ENCODE measurements at places on chromosomes 6 and 20.

DNA sequence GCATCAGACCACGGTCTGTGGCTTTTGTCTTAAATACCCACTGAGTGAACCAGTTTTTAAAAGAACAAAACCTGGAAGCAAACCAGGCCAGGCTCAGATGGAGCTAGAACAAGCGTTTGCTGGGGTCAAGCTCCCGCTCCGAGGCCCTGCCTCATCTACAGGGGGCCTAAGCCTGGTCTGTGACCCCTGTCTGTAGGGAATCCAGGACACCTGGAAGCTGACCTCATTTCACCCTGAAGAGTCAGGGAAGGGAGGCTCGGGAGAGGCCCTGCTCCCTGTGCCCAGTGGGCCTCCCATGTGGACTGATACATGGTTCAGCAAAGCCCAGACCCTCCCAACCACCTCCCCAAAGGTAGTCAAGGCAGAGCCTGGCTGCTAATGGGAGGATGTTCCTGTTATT is 26.8 kb upstream of the DLGAP4 start:
- DNase-seq, result no peak

DNA sequence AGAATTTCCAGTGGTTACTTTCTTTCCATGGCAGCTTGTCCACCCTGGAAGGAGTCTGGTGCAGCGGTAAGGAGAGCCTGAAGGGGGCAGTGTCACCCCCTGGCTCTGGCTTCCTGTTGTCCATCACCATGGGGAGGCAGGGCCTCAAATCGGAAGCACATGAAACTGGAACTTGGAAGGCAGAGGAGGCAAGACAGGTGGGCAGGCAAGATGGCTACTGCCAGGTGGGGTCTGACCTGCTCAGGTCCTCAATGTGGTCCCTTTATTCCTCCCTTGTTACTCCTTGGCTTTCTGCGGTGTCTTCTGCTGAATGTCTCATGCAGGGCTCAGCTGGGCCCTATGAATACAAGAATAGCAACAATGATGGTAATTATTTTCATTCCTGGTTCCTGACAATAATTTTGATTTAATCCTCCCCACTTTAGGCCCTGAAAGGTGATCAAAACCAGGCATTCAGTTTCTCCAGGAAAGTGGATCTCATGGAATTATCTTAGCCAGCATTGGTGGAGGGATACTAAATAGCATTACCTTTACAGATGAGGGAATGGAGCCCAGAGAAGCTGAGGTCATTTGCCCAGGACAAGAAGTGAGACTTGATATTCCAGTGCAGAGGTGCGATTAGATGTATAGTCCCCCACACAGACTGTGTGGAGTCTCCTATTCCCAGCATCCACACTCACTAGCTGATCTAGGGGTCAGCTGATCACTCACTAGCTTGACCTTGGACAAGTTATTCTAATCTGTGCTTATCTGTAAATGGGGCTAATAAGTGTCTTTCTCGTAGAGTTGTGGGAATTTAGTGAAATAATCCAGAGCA is 17.6 kb upstream of the SNAI1 start:
- no peak for DNase-seq

- DNase-seq, result no peak
Observed at GRCh38 chr6:2970753-2971419, 481 bp downstream of the SERPINB6 start.

DNA sequence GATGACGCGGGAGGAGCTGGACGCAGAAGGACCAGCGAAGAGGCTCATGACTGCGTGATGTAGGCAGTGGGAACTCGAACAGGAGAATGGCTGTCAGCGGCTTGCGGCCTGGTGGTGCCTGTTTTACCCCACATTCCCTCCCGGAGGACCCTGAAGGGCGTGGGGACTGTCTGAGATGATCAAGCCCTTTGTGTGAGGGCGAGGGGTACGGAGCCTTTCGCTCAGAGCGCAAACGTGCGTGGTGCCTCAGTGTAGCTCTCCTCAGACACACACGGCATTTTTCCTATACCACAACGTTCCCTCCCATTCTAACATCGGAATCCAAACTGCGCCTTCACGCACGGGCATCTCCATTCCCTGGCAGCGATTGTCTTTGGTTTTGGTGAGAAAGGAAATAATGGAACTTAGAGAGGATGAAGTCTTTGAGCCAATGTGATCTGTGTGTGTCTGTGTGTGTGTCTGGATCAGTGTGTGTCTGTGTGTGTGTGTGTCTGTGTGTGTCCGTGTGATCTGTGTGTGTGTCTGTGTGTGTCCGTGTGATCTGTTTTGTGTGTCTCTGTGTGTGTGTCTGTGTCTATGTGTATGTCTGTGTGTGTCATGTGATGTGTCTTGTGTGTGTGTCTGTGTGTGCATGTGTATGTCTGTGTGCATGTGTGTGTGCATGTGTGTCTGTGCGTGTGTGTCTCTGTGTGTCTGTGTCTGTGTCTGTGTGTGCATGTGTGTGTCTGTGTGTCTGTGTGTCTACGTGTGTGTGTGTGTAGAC is 5.3 kb downstream of the PTK6 start:
- peak; percentile 12 for DNase-seq

DNA sequence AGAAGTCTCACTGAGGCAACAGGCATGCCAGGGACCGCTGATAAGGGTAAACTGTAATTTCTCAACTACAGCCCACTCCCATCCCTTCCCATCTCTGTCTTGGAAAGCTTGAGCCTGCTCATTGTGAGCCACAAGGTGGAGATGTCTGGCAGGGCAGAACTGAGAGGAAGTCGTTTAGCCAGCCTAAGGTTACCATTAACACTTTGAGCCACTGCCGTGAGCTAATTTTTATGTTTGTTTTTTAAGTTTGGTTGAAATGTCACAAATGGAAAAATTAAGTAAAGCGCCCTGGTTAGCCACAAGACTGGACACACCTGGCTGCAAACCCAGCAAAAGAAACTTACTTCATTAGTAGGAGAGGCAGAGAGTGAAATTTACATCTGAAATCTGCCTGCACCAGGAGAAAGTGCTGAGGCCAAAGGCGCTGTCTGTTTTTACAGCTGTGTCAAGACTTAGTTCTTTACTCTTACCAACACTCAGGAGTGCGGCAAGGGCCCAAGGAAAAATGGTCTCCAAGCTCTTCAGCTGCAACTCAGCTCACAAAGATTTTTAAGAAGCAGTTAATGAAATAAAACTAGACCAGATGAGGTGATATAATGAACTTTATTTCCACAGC is 50.0 kb upstream of the FAM83C start:
- DNase-seq, result no peak

DNA sequence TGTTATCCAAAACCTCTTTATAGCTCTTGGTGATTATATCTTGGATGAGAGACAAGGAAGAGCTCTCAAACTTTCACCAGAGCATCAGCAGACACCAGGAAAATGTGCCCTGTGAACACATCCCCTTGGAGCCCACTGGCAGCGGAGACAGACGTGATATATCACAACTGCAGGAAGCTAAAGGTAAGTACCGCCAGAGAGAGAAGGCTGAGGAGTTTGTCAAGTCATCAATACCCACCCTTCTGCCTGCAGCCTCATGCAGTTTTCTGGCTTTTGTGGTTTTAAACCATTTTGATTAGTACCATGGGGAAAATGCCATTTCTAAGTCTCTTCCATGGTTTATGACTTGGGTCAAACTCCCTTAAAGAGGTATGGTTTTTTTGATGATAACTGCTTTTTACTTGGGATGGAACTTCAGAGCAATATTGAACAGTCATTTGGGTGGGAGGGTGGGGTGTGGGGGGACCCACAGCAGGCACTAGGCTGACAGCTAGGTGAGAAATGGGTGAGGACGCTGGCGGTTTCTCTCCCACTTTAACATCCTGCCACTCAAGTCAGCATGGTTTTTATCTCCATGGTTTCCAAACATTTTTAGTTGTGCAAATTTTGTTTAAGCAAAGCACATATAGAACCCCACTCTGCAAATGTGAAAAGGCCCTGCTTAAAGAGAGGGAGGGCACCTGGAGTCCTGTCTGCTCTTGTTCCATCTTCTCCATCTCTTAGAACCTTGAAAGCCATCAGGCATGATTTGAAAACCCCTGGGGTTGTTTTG is 108.4 kb downstream of the SCML4 start:
- no peak for DNase-seq

DNA sequence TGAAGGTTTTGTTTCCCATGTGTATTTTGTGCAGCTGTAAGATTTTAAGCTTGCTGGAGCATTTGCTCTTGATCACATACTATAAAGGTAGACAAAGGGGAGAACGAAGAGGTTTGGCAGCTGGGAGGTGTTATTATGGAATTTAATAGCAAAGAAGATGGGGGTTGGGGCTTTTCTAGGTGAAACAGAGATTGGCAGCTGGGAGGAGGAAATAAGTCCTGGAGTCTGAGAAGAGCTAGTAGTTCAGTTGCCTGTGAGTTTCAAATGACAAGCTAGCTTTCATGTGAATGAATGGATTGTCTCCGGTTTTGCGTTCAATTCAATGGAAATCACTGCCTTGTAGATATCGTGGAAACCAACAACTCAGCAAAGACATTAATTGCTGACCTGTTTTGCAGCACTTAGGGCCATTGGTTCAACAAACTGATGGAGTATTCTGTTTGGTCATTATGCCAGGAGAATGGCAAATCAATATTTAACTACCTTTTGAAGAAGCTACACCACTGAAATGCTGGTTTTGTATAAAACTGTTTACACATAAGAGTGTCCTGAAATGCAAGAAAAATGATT is 38.1 kb upstream of the FLRT3 start:
- DNase-seq, result no peak

GRCh38 chr6:97947841-97948240 is 664.8 kb upstream of the MMS22L start:
- DNase-seq, result no peak

DNA sequence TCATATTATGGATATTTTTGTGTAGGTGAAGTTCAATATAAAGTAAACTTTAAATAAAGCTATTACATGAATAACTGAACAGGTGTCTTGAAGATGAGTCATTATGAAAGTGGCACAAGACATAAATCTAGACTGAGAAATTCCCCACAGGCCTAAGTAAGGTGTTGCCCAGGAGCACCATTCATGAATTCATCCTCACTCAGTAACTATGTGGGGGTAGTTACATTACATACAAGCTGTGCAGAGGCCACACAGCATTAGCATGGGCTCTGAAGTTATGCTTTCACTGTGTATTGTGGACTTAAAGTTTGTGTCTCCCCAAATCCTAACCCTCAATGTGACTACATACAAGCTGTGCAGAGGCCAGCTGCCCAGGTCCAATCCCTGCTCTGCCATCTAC is 65.9 kb downstream of the BCAS1 start:
- peak; percentile 66 for DNase-seq

DNA sequence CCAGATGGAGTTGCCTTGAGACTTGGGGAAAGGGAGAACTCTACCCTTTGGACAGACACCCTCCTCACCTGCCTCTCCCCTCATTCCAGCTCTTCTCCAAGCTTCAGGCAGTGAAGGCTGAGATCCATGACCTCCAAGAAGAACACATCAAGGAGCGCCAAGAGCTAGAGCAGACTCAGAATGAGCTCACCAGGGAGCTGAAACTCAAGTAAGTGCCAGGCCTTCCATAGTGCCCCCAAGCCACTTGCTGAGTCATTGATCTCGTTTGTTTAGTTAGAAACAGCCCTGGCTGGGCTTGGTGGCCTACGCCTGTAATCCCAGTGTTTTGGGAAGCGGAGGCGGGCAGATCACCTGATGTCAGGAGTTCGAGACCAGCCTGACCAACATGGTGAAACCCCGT is 39.2 kb downstream of the KIF3B start:
- no peak for DNase-seq

- no peak for DNase-seq
Observed at GRCh38 chr6:128711149-128711548, 171.8 kb upstream of the LAMA2 start.

GRCh38 chr6:86477500-86478148 is 459.7 kb upstream of the HTR1E start:
- DNase-seq, result no peak

GRCh38 chr20:63217706-63218105 is 1.8 kb upstream of the YTHDF1 start:
- DNase-seq, result no peak
